ENCODE measurements at places on chromosomes 2 and 18.

DNA sequence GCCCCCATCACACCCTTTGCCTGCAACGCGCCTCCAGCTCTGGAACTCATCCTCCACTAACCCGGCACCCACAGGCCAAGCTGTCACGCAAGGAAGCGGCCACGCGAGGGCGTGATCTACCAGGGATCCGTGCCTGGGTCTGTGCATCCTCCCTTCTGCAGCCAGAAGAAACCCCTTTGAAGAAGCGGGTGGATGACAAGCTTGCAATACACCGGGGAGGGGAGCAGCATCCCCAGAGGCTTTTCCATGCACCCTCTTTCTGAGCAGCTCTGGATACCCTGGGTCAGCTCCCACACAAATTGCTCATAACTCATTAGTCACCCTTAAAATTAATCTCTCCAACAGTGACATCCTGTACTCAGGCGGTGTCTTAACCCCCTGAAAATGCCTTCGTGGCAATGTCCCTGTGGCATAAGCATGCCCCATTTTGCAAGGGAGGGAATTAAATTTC lies 47.6 kb downstream of the PDCL3 start:
- DNase-seq, result peak; percentile 72

DNA sequence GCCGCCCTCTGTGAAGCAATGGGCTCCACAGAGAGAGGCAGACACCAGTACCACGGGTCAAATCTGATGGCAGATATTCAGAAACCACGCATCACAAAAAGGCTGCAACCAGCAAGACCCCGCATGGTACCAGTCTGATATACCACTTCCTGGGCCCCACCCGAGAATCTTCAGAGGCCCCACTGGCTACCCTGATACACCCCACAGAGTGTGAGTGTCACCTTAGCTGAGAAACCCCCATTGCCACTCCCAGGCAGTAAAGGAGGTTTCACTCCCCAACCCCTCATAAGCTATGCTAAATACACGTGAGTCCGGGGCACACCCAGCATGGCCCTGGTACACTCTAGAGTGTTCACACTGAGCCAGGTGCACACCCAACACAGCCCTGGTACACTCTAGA lies 160.0 kb downstream of the EIPR1 start:
- no peak for DNase-seq

- DNase-seq, result no peak
Observed at GRCh38 chr18:54296062-54296461, 26.7 kb downstream of the POLI start.

- no peak for DNase-seq
Observed at GRCh38 chr18:67260841-67261240, 255.7 kb downstream of the DSEL start.

DNA sequence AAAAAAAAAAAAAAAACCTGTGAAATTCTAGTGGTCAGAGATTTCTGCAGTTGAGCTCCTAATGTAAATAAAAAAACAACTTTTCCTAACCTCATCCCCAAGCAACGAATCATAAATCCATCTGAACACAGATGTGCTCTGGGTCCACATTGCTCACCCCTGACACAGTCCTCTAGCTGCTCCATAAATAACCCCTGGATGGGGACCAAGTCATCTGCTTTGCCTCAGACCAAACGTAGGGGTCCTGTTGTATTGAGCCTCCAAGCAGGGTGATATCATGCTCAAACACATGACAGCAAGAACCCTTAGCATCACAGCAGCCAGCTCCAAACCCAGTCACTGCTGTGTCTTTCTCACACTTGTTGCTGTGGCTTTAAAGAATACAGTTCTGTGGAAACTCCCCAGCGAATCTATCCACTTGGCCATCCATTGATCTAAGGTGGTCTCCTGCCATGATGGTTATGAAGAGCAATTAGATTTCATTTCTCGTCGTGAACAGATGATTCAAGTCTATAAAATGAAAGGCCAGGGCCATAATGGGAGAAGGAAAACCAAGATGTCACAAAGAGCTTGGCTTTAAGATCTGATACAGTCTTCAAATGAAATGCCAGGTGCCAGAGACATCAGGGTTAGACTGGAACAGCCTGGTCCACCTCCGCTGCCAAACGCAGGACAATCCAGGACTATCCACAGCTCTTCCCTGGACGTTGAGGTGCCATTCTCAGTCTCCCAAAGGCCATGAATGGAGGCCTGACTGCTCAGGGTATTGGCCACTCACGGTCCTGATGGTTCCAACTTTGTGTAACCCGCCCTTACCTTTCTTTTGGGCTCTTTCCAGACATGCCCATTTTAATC lies 39.0 kb downstream of the TBC1D8 start:
- no peak for DNase-seq

DNA sequence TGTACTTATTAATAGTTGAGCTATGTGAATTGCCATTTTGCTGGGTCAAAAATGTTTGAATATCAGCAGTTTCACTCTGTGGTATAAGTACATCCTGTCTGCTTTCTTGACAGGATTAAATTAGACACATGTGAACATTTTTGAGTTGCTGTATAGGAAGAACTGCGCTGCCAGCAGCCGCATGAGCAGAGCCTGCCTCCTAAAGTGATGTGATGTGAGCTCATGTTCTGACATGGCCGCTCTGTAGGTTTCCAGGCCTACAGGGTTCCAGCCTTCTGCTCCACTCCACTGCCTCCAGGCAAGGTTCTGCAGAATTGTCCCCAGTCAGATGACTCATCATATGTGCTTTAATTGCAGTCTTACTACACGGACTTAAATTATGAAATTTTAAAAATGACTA lies 119.7 kb upstream of the NFATC1 start:
- DNase-seq, result no peak

DNA sequence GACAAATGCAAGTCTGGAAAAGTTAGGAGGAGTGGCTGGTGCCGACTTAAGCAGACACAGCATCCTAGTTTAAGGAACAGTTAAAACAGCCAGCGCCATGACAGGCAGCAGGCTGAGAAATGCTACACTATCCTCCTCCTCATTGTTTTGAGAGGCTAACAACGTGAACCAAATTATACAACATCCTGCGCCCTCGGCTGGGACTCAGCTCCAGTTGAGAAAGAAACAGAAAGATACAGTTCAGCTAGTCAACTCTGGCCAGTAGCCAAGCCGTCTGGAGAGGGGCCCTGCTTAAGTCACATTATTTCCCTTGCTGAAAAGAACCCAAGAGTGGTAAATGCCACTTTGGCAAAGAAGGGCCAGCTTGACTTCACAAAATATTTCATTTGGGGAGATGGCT lies 90.2 kb downstream of the BCL11A start:
- DNase-seq, result no peak

GRCh38 chr2:46385786-46386577 lies 88.8 kb downstream of the EPAS1 start:
- no peak for DNase-seq

DNA sequence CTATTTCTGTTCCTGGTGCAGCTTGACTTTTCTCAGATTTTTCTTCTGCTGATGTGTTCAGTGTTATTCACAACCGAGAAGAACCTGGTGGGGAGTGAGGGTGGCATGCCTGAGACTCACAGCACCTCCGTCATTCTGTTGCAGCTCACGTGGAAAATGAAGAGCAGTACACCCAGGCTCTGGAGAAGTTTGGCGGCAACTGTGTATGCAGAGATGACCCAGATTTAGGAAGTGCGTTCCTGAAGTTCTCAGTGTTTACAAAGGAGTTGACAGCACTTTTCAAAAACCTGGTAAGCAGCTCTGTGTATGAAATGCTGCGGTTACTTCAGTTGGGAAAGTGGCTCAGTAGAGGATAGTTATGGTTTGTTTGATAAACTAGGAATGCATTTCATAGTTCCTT lies 90.5 kb downstream of the ASAP2 start:
- no peak for DNase-seq

GRCh38 chr18:36298126-36298741 lies 721 bp downstream of the FHOD3 start:
- DNase-seq, result no peak

DNA sequence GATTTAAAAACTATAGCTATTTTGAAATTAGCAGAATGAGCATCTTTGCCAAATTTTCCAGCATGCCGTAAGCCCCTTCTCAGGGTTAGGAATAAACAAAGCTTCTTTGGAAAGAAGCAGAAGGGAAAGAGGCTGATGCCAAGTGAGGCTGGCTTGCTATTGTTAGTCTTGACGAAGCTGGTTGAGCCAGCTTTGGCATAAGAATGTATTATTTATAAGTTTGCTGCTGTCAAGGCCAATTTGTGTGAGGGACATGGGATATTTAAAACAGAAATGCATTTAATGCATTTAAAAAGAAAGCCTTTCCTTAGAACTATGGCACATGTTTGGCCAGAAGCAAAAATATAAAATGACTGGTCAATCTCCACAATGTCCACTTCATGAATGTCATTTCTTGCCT lies 52.5 kb upstream of the TTN start:
- no peak for DNase-seq

DNA sequence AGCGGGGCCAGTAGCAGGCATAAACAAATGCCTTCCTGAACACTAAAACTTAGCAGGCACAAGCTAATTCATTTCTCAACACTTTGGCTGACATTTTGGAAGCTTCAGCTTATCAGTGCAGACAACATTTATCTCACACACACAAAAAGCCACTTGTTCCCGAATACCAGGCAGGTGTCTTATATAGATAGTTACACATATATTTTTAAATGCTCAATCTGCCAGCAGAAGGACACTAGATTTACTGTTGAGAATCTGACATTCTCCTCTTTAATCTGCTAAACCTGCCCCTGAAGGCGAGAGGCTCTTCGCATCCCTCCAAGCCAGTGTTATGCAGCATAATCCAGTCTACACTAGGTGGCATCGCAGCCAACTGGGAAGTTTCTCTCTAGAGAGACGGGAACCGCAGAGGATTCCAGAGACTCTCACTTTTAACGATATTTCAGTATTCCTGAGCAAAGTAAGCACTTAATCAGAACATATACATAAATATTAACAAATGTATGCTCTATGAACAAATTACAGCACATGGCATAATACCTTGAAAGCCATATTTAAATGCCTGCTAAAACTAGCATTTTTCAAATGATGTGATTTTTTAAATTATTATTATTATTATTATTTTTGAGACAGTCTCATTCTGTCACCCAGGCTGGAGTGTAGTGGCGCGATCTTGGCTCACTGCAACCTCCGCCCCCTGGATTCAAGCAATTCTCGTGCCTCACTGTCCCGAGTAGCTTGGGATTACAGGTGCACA lies 90.2 kb upstream of the SCG2 start:
- no peak for DNase-seq

DNA sequence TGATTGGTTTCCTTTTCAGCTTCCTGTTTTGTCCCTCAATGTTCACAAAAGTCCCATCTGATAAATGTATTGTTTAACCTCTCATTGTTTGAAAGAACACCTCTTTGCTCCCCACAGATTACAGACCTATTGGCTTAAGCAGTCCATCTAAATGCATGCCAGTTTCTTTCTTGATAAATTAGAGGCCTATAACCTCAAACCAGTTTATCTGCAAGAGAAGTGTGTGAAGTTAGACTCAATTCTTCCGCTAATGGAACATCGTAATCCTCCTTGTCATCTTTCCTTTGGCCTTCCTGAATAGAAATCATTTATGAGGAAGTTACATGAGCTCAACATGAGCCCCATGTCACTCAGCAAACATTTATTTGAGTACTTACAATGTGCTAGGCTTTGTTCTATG lies 74.0 kb downstream of the FRZB start:
- DNase-seq, result no peak

DNA sequence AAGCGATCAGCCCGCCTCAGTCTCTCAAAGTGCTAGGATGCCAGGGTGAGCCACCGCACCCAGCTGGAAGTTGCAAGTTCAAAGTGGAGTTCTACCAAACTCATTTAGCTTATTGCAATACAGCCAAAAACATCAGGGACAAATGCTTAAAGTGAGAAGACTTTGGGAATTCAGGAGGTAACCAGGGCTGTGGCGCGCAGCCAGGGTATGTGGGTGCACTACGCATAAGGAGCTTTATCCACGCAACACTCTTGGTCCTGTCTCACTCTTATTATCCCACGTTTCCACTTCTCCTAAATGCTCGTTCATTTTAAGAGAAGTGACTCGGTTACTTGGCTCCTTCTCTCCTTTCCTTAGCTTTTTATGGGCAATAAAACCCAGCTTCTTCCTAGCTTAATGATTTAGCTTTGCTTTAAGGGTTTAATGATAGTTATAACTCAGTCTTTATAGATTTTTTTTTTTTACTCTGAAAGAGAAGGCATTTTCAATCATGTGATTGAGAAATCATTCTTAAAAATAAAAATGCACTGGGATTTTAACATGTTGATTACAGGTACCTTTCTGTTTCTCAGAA lies 199.8 kb downstream of the KCNE4 start:
- DNase-seq, result no peak

- no peak for DNase-seq
Observed at GRCh38 chr2:240648155-240648649, 22.9 kb downstream of the GPR35 start.

DNA sequence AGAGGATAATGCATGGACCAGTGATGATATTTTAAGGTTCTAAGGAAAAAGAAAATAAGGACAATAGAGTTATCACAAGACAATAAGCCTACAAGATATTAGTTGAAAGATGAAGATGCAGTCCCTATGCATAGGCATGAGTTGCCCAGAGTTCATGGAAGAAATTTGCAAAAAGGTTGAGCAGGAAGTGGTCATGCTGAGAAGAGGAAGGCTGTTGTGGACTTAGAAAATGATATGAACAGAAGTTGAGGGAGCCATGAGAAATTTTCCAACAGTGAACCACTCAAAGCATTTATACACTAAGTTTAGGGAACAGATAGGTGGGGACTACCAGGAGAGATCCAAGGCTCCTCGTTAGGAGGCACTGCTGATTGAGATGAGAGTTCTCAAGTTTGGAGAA lies 3.5 kb downstream of the OSBPL6 start:
- no peak for DNase-seq

- no peak for DNase-seq
Observed at GRCh38 chr18:58570360-58571064, 58.4 kb downstream of the ALPK2 start.

GRCh38 chr2:10490806-10491291 lies 42.7 kb upstream of the ODC1 start:
- DNase-seq, result no peak

DNA sequence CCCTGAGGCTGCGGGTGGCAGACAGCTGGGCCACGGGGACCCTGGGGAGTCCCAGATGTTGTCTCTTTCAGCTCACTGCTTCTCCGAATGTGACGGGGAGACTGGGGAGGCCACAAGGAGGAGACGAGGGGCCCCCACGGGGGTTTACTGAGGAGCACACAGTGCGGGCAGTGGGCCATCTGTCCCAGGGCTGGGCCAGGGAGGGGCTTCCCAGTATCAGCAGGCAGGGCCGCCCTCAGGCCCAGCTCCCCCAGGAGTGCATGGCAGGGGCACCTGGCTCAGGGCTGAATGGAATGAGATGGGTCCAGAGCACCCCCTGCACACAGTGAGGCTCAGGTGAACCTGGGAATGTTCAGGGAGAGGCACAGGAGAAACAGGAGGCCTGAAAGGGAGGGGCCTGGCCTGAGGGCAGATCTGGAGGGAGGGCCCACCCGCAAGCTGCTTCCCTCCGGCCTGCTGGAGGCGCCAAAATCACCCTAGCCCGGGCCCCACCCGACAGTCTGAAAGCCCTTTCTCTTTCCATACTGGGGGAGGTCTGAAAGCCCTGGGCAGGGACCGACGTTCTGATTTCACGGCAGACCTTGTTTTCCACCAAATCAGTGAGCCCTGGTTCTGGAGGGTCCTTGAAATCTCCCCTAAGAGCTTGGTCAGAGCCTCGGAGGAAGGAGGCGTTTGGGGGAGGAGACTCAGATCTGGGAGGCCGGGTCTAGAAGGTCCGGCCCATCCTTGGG lies 35.5 kb upstream of the PTMA start:
- no peak for DNase-seq
